Dorsolateral prefrontal cortex (tissue), 122 donors: ENCODE measurements at places on chromosomes 16 and 17.

DNA sequence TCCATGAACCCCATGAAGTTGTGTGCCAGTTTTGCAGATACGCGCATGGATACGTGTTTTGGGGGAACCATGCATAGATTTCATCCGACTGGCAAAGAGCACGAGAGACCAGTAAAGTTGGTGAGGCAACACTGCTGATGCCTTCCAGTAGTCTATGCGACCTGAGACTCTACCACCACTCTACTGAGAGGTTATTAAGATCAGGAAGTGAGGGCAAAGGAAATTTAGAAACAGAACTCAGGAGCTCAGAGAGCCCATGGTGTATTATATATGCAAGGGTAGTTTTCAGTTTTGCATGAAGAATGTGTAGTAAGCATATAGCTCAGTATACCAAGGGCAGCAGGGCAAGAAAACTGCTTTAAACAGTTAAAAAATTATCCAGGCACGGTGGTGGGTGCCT is 4.2 kb downstream of the SLX4 start:
- DNase-seq: no peak

DNA sequence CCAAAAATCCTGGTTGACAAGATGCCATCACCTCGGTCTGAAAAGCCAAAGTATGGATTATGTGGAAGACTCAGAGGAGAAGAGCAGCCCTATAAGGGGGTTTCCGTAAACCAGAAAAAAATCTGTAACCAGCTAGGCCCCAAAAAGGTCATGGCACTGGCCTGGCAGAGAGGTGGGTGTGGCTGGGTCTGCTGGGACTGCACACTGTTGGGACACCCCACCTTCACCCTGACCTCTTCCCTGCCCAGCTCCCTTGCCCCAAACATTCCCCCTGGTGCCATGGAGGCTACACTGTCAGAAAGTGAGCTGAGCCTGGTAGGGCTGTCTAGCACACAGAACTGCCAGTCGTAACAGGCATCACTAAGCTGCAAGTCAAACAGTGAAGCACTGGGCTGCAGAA is 6.5 kb downstream of the SLC47A2 start:
- DNase-seq: no peak

GRCh38 chr16:58855291-58855863 is 121.3 kb upstream of the GOT2 start:
- no peak for DNase-seq

DNA sequence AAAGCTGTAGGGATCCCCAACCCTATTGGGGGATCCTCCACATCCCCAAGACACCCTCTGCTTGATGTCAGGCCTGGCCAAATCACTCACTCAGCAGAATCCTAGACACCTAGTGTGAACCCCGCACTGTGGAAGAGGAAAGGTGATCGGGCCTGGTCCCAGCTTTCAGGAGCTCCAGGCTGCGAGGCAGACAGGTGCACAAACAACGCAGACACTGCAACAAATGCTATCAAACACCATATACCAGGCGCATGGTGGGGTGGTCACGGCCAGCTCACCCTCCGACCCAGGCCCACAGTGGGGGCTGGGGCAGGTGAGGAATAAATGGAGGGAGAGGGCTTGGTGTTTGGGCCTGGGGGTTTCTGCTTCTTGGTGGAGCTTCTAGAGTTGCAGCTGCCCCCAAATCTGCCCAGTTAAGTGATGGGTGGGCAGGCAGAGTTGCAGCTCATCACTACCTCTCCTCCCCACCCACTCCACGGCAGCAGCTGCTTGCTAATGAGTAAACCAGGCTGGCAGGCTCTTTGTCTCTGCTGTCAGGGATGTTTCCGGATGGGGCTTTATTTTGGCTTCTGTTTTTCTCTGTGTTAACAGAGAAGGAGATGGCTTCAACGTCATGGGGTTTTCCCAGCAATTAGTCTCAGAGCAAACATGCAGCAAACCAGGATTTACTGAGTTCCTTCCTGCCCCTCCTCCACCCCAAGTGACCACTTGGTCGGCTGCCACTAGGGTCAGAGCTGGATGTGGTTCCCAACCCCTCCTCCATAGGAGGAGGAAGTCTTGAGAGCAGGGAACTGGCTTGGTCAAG is 46.6 kb downstream of the PECAM1 start:
- DNase-seq: no peak

- no peak for DNase-seq
These were observed 10.7 kb upstream of the HSD3B7 start for GRCh38 chr16:30974348-30974747.

DNA sequence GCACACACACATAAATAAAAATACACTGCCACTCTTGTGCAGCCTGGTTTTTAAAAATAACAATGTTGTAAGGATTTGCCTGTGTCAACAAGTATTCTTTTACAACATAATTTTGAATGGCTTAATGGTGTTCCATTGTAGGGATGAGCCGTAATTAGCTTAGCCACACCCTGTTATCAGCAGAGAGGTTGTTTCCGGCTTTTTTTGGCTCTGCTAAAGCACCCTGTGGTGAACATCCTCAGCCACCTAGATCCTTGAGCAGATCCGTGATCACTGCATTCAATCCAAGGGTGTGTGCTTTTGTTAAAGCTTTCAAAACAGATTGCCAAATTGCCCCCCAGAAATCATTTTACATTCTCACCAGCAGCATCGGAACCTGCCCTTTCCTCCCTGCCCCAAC is 7.0 kb downstream of the KATNB1 start:
- DNase-seq: no peak

DNA sequence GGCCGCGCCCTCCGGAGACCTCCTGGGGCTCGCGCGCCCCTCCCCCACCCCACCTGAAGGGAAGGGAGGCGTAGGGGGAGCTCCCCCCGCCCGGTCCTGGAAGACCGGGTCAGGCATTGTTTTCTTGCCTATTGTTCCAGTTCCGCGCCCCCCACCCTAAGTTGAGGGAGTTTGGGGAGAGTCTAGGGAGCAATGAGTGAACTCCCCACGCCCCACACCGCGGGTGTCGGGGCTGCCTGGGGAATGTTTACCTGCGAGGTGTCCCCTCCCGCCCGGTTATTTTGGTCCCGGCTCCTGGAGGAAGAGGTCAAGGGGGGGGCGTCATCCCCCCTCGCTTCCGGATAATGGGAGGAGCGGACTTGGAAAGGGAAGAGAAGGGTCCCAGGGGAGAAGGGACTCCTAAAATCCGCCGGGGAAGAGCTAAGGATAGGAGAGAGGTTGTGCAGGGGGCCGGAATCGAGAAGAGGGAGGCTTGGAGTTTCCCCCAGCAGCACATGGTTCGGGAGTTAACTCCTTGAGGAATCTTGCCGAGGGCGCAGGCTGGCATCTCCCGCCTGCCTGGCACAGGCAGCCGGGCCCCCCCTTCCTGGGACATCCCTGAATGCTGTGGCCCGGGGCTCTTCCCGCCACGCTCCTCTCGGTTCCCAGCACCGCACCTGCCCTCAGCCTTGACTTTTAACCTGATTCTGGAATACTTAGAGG is 881 bp downstream of the MLLT6 start:
- no peak for DNase-seq

DNA sequence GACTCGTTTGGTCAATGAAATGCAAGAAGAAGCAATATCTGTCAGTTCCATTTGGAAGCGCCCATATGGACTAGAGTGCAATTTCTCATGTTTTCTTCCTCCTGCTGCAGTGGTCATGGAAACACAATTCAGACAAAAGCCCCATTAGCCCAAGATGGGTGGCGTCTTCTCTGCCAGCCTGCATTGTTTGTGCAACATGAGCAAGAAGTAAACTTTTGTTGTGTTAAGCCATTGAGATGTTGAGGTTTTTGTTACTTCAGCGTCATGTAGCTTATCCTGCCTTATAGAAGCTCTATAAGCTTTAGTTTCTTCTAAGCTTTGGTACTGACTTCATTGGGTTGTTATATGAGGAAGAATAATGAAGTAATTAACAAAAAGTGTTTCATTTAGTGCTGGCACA is 137.4 kb downstream of the NPIPB5 start:
- DNase-seq: no peak

GRCh38 chr17:78120971-78121800 is 7.4 kb downstream of the TMC6 start:
- DNase-seq: no peak

DNA sequence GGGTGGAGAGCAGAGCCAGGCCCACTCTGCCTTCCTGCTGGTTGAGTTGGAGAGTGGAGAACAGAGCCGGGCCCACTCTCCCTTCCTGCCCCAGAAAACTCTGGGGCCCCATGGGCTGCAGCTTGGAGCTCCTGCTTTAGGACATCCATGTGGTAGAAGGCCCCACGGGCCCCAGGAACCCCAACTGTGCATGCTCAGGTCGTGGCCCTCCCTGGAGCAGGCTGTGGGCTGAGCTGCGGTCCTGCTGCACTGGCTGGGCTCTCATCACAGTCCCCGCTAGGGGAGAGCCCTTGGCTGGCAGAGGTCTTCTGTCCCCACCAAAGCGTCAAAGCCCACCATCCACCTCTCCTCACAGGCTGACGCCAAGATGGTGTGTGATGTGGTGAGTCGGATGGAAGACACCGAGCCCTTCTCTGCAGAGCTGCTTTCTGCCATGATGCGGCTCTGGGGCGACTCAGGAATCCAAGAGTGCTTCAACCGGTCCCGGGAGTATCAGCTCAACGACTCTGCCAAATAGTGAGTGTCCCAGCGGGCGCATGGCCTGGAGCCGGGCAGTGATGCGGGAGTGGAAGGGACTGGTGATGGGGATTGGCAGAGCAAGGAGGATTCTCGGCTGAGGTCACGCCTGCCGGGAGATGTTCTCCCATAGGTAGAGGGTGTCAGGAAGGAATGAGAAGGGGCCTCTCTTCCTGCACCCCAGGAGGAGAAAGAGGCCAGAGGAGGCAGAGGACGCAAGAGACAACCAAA is 96.9 kb downstream of the AMFR start:
- no peak for DNase-seq
